ENCODE measurements at places on chromosomes 7 and 10.

GRCh38 chr10:17409170-17409733, 45.1 kb downstream of the ST8SIA6 start:
- DNase-seq, result no peak

DNA sequence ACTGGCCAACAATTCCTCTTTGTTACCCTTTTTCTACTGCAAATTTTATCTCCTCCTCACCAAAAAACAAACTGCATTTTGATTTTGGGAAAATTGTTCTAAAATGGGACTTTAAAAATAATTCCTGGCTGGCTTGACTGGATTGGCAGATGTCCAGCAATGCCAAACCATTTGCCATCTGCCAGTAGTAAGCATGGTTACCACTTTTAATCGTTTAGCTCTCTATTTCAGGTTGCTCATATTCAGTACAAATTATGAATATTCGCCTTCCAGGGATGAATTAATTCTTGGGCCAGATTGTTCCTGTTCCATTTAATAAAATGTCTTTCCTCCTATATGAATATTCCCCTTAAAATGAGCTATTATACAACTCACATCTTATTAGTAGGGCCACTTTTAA, 35.7 kb downstream of the SMNDC1 start:
- DNase-seq, result no peak

DNA sequence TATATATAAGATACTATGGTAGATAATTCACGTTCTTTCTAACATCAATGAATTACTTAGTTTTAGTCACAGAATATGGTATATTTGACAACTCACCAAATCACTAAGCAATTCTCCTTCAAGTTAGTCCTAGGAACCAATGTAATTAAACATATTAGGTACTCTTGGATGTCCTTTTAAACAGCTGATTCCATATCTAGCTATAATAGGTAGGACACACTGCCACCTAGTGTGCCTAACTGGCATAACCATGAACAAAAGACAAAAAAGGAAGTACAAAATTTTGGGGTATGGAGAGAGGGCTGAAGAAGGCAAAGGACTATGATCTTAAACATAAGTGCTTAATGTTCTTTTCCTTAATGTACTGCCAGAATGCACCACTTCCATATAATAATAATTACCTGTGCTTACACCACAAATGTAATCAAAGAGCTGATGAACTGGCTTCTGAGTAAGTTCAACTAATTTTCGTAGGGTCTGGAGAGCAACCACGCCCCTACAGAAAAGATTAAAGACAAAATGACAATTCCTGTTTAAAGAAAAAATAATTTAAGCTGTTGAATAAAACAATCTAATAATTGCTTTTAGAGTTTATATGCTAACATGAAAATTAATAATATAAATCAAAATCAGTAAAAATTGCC, 28.7 kb downstream of the PNPLA8 start:
- peak; percentile 41 for DNase-seq

DNA sequence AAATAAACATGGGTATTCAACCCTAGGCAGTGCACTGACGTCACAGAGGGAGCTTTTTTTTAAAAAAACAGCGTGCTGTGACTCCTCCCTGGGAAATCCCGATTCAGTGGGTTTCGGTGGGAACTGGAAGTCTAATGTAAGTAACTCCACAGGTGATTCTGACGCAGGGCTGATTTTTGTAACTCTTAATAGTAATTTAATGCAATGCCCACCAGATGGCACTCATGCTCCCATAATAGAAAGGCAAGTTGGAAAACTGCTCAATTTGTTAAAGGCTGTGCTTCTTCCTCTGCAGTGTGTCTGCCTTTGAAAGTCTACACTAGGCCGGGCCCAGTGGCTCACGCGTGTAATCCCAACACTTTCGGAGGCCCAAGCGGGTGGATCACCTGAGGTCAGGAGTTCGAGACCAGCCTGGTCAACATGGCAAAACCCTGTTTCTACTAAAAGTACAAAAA, 10.9 kb upstream of the RSU1 start:
- peak; percentile 57 for DNase-seq

- peak; percentile 32 for DNase-seq
These were observed 75.7 kb downstream of the SEMA3C start for GRCh38 chr7:80843018-80843677.

- DNase-seq, result no peak
These were observed 75.6 kb upstream of the GPR22 start for GRCh38 chr7:107394276-107394675.

DNA sequence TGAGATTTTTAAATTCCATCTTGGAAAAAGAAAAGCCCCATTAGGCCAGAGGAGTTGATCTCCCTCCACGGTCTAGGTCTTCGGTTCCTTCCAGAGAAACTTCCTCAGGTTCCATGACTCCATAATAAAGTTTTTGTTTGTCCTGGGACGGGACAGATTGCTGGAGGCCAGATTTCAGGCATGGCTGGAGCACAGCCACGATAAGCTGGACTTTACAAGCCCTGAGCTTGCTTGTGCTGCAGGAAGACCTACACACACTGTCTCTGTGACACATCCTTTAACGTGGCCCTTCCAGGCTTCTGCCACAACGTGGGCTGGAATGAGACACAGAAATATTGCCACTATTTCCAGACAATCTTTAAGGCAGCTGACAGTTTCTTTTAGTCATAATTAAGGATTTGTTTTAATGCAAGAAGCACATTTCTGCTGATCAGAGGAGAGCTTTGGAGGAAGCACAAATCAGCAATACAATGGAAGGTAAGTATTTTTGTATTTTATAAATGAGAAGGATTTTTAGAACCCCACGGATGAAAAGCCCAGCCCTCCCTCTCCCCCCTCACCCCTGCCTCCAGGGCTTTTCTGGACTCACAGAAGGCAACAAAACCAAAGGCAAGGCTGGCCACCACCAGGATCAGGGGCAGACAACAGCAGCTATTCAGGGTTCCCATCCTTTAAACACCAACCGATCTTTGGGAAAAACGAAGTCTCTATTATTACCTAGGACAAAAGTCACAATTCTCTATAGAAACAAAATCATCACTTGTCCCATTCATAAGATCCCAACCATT, 6.5 kb downstream of the CTBP2 start:
- DNase-seq, result no peak

DNA sequence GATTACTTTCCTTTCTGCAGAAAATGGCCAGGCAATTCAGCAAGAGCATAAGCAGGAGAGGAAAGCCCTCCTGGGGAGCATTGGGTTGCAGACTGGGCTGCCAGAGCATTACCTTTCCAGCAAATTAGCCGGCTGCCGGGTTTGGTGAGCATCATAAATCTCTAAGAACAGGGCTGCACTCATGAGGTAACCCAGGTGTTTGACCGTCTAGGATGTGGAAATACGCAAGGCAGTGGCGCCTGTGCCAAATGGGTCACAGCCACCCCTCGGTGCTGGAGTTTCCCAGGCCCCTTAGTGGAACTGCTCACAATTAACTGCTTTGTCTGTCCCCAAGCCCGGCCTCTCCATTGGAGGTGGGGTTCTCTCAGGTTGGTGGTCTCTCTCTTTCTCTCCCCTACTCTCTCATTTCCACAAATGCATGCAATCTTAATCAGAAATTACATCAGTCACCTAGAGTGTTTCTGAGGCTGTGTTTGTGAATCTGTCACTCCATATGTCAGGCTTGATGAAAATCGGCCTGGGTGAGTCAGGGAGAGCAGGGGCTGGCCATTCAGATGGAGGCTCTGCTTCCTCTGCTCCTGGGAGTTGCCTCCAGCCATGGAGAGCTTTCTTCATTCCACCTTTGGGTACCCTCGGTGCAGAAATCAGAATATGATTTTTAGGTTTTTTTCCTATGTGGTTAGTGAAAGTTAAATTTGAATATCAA, 26.7 kb downstream of the PTN start:
- no peak for DNase-seq

GRCh38 chr10:33247221-33247922, 87.1 kb downstream of the NRP1 start:
- DNase-seq, result no peak

GRCh38 chr7:43785420-43785819, 26.9 kb downstream of the BLVRA start:
- DNase-seq, result no peak

DNA sequence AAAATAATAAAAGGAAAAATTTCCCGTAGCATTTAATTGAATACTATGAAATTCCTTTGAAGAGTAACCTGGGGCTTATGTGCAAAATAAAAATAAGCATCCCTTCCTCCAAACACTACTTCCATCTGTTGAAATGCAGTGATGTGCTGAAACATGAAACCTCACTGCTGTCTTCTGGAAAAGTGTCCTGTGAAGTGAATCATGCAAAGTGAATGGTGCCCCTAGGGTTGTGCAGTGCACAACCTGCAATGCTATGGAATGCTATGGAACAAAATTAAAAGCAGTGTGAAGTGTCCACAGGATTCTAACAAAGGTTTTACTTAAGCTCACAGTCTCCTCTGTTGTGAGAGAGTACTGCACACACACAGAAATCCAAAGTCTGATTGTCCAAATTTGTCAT, 480.9 kb downstream of the ETV1 start:
- DNase-seq, result no peak

- peak; percentile 57 for DNase-seq
These were observed 146.6 kb downstream of the SH2D4B start for GRCh38 chr10:80684259-80684658.

GRCh38 chr7:139731802-139732470, 45.9 kb downstream of the HIPK2 start:
- no peak for DNase-seq

DNA sequence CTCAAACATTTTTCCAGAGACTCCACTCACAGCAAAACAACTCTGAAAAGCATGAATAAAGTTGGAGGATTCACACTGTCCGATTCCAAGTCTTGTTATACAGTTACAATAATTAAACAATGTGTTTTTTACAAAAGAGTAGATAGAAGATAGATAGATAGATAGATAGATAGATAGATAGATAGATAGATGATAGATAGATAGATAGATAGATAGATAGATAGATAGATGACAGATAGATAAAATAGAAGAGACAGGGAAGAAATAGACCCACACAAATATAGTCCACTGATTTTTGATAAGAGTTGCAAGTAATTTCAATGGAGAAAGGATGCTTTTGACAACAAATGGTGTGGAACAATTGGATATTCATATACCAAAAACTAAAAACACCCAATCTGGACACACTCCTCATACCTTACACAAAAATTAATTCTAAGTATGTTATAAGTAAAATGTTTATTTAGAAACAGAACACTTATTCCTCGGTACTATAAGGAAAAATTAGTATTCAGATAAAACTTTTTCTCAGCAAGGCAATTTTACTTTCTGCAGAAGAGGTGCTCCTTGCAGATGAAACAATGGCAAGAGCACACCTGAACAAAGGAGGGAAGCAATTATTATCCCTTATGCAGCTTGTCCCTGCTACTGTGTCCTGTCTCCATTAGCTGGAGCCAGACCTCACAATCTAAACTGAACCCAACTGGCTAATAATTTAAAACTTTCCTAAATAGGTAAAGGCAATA, 5.7 kb upstream of the TAS2R39 start:
- no peak for DNase-seq

- no peak for DNase-seq
These were observed 44.7 kb downstream of the IMMP2L start for GRCh38 chr7:111517549-111517951.

- peak; percentile 60 for DNase-seq
These were observed 33.8 kb upstream of the RBM20 start for GRCh38 chr10:110610308-110610774.

DNA sequence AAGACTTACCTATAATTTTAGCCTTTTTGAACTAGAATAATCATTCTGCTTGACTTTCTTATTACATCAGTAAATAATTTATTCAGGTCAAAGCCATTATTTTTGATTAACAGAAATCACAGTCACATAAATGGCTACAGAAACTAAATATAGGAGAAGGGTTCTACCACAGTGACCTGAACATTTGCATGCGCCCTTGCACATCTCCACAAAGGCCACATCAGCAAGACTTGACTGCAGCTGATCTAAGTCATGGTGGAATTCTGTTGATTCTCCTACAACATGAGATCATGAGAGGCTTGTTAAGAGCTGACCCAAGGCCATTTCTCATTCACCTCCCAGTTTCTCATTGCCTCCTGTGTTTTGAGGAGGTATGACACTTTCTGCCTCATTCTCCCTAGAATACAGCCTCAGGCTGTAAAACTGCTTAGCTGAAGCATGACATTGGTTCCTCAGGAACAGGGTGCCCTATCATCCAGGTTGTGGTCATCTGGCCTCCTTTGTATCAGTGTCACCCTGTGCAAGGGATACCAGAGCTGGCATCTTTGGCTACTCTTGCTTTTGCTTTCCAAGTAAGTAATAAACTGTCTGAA, 6.7 kb upstream of the IMMP2L start:
- DNase-seq, result no peak

DNA sequence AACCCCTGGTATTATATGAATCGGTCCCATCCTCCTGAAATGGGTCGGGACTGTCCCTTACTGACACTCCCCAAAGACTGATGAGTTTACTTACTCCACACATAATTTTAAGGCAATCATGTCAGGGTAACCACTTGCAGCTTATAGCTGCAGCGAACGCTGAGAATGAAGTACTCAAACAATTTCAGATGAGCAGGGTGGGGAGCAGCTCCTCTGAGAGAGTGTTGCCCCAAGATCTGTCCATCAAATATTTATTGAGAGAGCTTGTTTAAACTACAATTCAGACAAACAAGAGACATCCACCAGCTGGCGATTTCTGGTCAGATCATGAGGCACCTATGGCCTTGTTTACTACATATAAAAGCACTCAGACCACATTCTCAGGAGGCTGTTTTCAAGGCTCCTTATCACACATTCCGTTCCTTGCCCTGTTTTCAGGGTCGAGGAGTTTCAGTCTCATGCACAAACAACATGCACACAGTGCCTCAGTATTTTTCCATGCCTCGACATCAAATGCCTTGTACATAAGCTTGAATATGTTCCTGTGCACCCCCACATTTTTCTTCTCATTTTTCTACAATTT, 80.1 kb downstream of the THSD7A start:
- DNase-seq, result no peak

GRCh38 chr10:48633381-48634197, 28.7 kb upstream of the ARHGAP22 start:
- DNase-seq, result no peak

DNA sequence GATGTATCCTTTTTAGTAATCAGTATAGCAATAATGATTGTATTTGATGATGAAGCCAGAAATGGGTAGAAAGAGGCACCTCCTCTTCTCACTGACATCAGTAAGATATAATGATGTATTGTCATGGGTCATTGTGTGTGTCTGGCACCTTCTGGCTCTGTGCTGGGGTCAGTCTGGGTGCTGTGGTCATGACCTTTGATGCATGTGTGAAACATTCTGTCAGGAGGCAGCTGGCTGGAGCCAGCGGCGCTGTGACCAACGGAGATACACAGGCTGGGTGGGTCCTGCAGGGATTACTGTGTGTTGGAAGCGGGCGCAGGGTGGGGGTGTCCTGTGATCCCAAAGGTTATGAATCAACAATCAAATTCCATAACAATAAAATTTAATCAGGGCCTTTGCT, 35.2 kb downstream of the EEPD1 start:
- no peak for DNase-seq

Data from D341Med (cell line).